SIG-M5 (cell line): ENCODE measurements at places on chromosomes 1 and 21.

- no peak for DNase-seq
These were observed 132.8 kb downstream of the CASZ1 start for GRCh38 chr1:10663678-10664035.

DNA sequence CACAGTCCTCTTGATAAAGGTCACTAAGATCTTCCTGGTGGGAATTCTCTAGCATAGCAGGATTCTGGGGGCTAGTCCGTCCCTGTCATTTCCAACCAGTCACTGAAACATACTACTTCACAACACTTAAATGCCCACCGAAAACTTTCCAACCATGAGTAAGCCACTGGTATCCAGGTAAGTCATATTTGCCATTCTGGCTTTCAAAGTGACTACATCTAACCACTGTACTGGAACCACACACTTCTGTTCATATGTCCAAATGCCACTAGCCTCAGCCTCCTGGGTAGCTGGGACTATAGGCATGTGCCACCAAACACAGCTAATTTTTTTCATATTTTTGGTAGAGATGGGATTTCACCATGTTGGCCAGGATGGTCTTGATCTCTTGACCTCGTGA lies 64.3 kb upstream of the VANGL1 start:
- no peak for DNase-seq

- DNase-seq, result no peak
These were observed 22.6 kb upstream of the NRDC start for GRCh38 chr1:51901151-51901550.

DNA sequence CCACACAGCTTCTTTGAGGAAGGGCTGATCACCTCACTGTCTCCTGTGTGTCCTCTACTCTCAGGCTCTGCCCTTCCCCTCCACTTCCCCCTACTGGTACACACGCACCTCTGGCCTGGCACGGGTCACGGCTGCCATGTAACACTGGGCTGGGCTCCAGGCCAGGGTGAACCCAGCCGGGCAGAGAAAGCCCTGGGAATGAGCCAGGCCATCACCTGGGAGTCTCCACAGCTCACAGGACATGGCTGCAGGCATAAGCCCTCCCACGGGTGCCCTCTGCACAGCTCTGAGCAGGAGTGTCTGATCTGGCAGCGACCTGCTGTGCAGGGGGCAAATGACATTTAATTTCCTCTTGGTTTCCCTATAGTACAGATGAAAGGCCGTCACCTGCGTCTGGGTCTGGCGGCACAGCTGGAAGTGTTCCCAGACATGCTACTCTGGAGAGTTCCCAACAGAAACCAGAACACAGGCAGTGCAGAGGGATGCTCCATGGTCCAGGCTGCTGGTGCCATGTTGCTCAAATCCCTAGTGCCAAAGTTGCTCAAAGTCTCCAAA lies 61.2 kb downstream of the ERI3 start:
- no peak for DNase-seq

DNA sequence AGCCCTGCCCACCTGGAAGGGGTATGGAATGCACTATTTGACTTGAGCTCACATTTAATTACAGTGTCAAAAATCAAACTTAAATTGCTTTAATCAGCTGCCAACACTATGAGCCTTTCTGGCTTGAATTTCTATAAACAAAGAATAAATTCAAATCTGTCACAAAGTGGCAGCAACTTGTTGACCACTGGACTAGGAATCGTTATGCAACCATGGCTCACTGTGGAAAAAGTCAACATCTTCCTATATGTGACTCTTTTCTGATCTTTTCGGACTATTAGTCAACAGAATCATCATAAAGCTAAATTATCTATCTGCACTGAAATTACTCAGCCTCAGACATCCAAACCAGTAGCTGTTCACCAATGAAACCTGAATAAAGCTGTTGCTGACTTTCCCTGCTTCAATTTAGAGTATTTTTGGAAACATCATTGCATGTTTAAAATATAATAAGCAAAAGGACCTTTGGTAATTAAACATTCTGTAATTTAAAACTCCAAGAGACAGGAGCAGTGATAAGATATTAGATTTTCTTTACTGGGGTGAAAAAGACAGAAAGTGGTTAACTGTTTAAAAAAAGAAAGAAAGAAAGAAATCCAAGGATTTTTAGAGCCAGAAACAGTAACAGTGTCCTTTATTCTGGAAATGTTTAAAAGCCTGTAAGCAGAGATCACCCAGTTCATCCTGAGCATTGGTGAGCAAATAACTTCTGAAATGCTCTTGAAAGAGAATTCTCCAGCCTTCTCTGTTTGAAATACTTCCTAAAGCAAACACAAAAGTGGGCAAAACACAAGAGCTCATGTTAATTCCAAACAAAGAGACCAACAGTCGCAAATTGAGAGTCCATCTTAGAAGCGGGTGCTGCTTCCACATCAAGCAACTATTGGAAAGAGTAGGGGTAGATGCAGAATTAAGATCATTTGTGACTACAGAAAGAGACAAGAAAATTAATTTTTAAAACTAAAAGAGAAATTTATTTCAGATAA lies 26.2 kb upstream of the ERG start:
- DNase-seq, result no peak

DNA sequence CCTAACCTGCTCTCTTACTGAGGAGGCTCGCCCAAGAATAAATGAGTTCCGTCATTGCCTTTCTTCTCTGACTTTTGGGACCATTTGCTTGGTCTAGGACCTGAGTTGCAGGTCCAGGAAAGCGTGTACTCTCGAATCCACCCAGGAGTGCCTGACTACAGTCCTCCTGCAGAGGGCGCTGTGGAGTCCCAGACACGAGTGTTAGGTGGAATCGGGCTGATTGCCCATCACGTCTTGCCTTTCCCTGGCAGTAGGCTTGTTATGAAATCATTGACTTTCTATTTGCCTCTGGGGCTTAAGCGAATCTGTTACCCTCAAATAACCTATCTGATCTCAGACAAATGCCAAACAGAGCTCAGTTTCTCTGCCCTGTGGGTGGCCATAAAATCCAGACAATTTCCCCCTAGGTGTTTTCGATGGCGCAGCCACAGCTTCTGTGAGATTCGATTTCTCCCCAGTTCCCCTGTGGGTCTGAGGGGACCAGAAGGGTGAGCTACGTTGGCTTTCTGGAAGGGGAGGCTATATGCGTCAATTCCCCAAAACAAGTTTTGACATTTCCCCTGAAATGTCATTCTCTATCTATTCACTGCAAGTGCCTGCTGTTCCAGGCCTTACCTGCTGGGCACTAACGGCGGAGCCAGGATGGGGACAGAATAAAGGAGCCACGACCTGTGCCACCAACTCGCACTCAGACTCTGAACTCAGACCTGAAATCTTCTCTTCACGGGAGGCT lies at the start of gene IL20:
Gene IL20 (plus strand): TSS at position 685 of the 733 bp plus-strand sequence. CDS start 230 bp downstream, outside the sequence.
- DNase-seq, result no peak

DNA sequence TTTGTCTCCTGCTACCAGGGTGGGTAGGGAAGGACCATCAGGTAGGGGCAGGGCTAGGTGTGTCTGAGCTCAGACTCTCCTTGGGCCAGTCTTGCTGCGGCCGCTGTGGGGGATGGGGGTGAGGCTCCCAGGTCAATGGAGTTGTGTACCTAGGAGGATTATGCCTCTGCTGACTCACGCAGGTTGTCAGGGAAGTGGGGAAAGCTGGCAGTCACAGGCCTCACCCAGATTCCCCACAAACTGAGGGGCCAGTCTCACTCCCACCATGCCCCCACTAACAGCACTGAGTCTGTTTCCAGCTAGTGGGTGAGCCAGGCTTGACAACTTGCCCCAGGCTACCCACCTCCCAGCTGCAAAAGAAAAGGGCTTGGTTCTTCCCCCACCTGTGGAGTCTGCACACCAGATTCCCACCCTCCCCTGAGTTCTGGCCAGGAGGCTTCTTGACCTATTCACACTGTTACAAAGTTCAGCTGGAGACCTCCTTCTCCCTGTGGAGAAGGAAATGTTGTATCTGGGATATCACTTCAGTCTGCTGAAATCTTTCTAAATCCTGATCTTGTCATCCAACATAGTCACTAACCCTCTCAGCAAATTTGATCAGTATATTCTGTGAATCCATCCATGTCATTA lies 69.2 kb upstream of the GJA8 start:
- DNase-seq, result no peak

- no peak for DNase-seq
These were observed 395.9 kb downstream of the MATN1 start for GRCh38 chr1:30327370-30328099.

DNA sequence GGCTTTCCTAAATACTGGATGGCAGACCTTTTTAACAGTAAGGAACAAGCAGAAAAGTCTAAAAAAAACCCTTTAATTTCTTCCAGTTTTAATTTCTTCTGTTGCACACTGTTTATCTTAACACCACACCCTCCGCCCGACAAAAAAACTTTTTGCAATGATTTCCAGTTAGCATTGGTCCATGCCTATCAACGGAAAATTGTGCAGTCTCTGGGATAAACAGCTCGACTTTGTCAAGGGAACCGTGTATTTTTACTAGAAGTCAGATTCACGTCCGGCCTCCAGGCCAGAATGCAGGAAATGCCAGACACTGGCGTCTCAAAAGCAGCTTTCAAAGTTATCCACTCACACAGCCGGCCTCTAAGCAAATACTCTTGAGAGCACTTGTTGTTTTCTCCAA lies 378 bp upstream of the NUP210L start:
- no peak for DNase-seq

DNA sequence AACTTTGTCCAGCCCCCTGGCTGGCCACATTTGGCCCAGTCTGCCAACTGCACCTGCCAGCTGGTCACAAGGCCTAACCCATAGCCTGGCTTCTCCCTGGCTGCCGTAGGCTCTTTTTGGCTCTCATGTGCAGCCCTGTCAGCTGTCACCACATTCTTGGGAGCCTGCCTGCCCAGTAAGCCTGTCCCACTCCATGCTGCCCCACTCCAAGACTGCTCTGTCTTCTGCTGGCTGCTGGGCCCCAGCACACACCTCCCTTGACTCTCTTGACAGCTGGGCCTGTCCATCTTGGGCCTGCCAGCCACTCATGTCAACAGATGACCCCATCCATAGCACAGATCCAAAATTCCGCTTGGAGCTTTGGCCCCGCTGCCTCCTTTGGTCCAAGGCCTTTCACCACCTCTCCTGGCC lies 74.3 kb upstream of the EDN2 start:
- DNase-seq, result no peak

- no peak for DNase-seq
These were observed at the start of gene FOXD3 for GRCh38 chr1:63322114-63322943. Gene FOXD3, plus strand, starts transcription at chr1:63322567. Its CDS starts 492 bp downstream, at chr1:63323059.

DNA sequence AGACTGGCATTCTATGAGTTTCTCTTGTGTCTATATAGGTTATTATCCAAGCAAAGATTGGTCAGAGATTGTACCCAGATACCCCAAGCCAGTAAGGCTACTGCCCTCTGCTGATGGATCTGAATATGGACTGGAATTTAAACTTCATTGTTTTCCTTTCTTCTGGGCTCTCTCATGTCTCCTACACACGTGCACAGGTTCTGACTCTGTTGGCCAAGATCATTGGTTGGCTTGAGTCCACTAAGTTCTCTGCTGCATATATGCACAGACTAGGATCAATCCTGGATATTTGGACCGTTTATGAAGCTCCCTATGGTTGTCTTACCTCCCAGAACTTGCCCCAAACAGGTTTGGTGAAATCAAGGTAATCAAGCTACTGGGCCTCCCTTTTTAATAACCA lies 69.7 kb downstream of the CC2D1B start:
- DNase-seq, result no peak

- no peak for DNase-seq
These were observed 12.2 kb downstream of the ZDHHC18 start for GRCh38 chr1:26838474-26839338.

- DNase-seq, result no peak
These were observed 11.9 kb downstream of the SLC41A1 start for GRCh38 chr1:205800981-205801703.

GRCh38 chr1:47577303-47578025 lies 139.6 kb downstream of the FOXD2 start:
- DNase-seq, result no peak

- no peak for DNase-seq
These were observed 6.1 kb downstream of the TTC4 start for GRCh38 chr1:54721719-54722118.

DNA sequence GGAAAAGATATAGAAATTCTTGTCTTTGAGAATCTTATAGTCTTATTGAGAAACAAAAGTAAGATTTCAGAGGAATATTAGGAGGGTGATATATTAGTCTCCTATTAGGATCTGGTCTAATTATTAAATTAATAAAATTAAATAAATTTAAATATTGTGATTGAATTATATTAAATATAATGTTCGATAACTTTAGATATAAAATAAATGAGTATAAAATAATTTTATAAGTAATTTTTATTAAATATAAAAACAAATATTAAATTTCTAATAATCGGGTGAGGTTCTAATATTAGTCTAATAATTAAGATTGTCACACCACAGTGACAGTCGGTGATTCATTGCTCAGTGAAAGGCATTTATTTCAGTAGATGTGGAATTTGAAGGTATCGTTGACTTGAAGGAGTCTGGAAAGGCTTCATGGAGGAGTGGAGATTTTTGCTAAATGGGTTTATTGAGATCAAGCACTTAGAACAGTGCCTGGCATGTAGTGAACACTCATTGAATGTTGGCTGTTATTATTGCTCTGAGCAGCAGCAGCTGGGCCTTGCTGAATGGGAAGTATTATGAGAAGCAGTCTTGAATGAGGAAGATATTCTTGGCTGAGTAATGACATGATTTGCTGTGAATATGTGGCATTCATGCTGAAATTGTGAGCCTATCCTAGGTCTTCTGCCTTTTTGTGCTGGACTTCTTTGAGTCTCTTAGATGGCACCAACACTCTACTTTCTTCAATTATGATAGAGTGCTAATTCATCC lies 74.6 kb downstream of the USP25 start:
- no peak for DNase-seq

DNA sequence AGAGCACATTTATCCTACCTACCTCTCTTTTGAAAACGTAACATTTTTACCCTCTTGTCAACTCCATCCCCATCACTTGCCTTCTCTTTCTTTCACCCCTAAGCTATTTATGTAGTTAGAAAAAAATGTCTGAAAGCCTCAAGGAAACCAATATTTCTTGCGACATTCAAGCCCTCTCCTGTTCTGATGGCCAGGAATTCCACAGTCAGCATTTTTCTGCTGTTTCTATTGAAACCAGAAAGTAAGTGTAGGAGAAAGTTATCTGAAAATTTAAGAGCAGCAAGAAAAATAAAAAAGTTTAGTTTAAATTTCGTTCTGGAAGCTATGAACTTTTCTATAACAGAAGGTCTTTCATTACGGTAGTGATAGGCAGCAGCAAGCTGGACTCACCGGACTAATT lies 247.6 kb upstream of the PBX1 start:
- DNase-seq, result no peak

- no peak for DNase-seq
These were observed 8.8 kb downstream of the TINAGL1 start for GRCh38 chr1:31584869-31585735.

GRCh38 chr1:221292652-221293051 lies 413.4 kb downstream of the HLX start:
- DNase-seq, result no peak

- DNase-seq, result no peak
These were observed 69.5 kb upstream of the HSD17B7 start for GRCh38 chr1:162720996-162721395.

GRCh38 chr1:184418652-184419349 lies 32.0 kb downstream of the C1orf21 start:
- DNase-seq, result no peak

DNA sequence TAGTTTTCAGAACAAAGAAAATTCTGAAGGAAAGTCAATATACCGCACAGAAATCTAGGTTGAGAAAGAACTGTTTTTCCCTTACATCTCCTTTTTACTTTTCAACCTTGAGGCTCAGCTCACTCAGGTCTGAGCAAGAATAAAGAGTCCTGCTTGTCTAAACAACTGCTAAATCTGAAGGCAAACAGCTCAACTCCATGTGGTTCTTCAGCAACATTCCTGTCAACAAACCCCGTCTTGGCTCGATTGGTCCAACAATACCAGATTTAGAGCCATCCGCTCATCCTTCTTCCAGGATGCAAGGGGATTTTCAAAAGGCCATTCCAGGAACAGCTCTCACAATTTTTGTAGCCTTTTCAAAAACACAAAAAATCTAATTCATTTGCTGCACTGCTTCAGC lies 119.8 kb downstream of the HLCS start:
- DNase-seq, result no peak
